Trophoblast cell (in vitro differentiated cells and primary cell): ENCODE measurements at places on chromosomes 4 and X.
A peak's percentile ranks its signal among the peaks of the same experiment; 100 is the strongest.

GRCh38 chr4:173801876-173802661, 272.0 kb upstream of the HAND2 start:
- no peaks in the 10 kb centered on the region for H3K4me1 ChIP-seq
- no peaks in the 10 kb centered on the region for H3K27me3 ChIP-seq
- no peak overlapping the region for H3K27ac ChIP-seq
- H3K36me3 ChIP-seq, result no peaks in the 10 kb centered on the region
- DNase-seq, result no peak
- no peak overlapping the region for H3K4me3 ChIP-seq

GRCh38 chr4:163269166-163269565, 63.2 kb downstream of the NPY1R start:
- H3K4me1 ChIP-seq, result no peaks in the 10 kb centered on the region
- DNase-seq, result no peak
- no peaks in the 10 kb centered on the region for H3K36me3 ChIP-seq

DNA sequence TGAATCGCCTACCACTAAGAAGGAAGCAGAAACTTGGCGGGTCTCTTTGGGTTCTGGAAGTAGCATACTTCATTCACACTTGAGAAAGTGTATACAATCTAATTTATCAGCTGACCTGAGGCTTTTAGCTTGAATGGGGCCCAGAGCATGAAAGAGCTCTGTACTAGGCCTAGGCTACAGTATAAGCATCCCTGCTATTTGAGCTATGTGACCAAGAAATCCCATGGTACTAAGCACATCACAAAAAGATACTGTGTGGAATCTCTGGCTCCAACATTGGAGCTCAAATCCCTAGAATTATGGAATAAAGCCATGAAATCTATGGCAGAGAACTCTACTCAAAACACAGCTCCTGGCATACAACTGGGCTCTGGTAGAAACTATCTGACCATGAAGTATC, 43.9 kb upstream of the CCDC149 start:
- no peak for DNase-seq
- no peaks in the 10 kb centered on the region for H3K27me3 ChIP-seq
- no peaks in the 10 kb centered on the region for H3K36me3 ChIP-seq
- no peak overlapping the region for H3K4me3 ChIP-seq

GRCh38 chr4:182975806-182976205, 58.6 kb upstream of the DCTD start:
- no peaks in the 10 kb centered on the region for H3K4me1 ChIP-seq
- DNase-seq, result peak; percentile 21
- H3K36me3 ChIP-seq, result no peaks in the 10 kb centered on the region
- H3K4me3 ChIP-seq, result no peak overlapping the region
- no peak overlapping the region for H3K27ac ChIP-seq

DNA sequence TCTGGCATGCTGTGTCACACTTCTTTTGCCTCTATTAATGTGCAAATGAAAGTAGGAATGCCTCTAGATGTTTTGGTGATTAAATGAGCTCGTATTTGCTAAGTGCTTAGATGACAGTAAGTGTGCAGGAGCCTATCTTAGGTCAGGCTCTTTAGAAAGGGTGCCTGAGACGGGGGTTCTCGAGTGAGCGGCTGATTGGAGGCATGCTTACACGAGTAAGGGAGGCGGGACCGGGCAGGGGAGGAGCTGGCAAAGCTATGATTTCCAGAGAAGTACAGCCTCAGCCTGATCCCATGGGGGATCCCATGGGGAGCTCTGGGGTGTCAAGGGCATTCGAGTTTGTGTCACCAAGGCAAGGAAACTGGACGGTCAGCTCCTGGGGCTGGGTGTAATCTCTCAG, 44.8 kb downstream of the CLDN34 start:
- no peak for DNase-seq
- H3K4me1 ChIP-seq, result peaks cover 18% of the 10 kb centered on the region
- H3K27ac ChIP-seq, result no peak overlapping the region
- H3K36me3 ChIP-seq, result no peaks in the 10 kb centered on the region

DNA sequence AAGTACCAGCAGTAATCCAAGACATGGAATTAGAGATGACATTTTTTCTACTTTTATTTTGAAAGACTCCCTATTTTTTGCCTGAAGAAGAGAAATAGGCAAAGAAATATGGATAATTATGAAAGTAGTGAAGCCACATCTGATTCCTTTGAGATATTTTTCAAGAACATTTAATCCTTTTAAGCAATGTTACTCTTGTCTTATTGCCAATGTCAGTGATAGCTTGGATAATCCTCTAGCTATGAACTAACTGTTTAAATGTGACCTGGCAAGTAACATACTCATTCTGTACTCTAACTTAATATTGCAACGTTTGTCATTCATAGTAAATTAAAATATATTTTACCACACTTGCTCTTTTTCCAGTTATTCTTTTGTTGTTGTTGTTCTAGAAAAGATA, 181.3 kb downstream of the VEGFC start:
- no peaks in the 10 kb centered on the region for H3K36me3 ChIP-seq
- no peaks in the 10 kb centered on the region for H3K4me1 ChIP-seq
- H3K27ac ChIP-seq, result no peak overlapping the region
- no peak for DNase-seq

GRCh38 chr4:140710908-140711622, 45.1 kb downstream of the TBC1D9 start:
- no peak overlapping the region for H3K27ac ChIP-seq
- H3K27me3 ChIP-seq, result no peaks in the 10 kb centered on the region
- peaks cover 7% of the 10 kb centered on the region for H3K4me1 ChIP-seq
- no peak for DNase-seq
- no peak overlapping the region for H3K4me3 ChIP-seq

- H3K27ac ChIP-seq, result no peak overlapping the region
- H3K4me1 ChIP-seq, result no peaks in the 10 kb centered on the region
- no peak overlapping the region for H3K4me3 ChIP-seq
- no peaks in the 10 kb centered on the region for H3K36me3 ChIP-seq
- H3K27me3 ChIP-seq, result no peaks in the 10 kb centered on the region
- DNase-seq, result no peak
Observed at GRCh38 chrX:113551919-113552318, 711.3 kb upstream of the AMOT start.

DNA sequence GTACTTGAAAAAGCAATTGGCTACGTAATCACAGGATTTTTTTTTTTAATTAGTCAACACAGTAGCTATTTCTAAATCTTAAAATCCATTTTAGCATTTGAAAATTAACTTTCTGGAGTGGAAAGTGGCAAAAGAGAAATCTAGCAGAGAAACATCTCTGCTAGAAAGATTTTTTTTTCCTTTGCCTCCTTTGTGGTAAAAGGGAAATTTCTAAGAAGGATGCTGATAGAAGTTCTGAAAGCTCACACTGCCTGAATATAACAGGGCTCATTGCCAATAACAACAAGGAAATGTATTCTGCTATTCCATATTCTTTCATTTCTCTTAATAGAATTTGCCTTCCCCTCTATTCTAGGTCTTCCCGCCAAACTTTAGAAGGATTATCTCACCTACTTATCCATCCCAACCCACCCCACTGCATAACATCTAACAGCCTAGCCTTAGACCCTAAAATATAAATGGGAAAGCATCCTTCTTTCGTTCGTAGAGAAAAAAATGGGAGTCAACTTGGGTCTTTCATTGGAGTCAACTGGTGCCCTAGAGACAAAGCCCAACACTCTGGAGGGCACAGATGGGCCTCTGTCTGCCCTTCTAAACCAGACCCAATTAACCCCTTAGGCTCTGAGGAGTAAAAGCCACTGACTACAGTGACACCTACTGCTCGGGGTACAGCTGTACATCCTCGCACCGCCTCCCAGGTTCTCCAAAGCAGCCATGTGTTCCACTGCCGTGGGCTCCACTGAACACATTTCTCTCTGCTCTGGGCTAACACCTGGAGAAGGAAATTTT, 103.9 kb downstream of the MAML3 start:
- H3K4me1 ChIP-seq, result peaks cover 15% of the 10 kb centered on the region
- DNase-seq, result no peak
- no peak overlapping the region for H3K27ac ChIP-seq

DNA sequence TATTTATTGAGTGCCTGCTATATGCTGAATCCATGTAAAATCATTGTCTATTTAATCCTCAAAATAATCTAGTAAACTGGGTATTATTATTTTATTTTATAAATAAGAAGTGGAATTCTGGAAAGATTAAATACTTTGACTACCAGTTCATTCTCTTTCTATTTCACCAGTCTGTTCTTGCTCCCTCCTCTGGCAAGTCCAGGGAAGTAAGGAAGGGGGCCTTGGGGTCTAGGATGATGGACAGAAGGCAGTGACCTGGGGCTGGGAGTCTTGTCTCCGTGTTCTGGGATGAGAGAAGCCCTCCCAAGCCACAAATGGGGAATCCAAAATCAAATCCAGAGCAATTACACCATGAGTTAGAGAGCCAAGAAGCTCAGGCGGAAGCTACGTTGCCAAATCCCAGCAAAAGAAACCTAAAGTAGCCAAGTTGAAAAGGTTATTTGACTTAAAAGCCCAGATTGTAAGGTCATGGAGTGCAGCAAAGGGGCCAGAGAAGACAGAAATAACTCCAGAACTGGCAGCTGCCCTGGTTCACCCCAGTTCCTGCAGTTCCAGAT, 28.3 kb upstream of the PARM1 start:
- H3K27ac ChIP-seq, result no peak overlapping the region
- H3K4me1 ChIP-seq, result no peaks in the 10 kb centered on the region
- no peaks in the 10 kb centered on the region for H3K36me3 ChIP-seq
- H3K4me3 ChIP-seq, result no peak overlapping the region

DNA sequence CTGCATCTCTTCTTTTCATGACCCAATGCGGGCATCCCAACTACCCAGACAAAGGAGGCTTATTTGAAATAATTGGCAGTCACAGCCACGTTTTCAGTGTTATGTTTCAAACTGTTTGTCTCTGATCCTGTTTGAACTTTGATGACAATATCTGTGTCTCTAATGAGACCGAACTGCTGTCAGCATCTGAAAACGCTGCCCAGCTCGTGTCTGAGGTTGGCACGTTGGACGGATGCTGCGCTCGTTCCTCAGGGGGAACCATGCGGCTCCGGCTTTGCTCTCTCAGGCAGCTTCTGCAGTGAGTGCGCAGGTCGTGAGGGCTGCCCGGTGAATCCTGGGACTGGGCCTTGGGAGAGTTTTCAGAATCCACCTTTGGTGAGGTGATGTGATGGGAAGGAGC, 58.4 kb upstream of the SORBS2 start:
- no peak overlapping the region for H3K27ac ChIP-seq
- DNase-seq, result no peak
- no peaks in the 10 kb centered on the region for H3K4me1 ChIP-seq
- H3K36me3 ChIP-seq, result no peaks in the 10 kb centered on the region
- H3K4me3 ChIP-seq, result no peak overlapping the region

- no peaks in the 10 kb centered on the region for H3K36me3 ChIP-seq
- H3K4me3 ChIP-seq, result no peak overlapping the region
- H3K4me1 ChIP-seq, result no peaks in the 10 kb centered on the region
- H3K27ac ChIP-seq, result no peak overlapping the region
- peaks cover 2% of the 10 kb centered on the region for H3K27me3 ChIP-seq
- DNase-seq, result no peak
Observed at GRCh38 chr4:41853973-41854372, 81.3 kb upstream of the TMEM33 start.

- H3K27me3 ChIP-seq, result no peaks in the 10 kb centered on the region
- H3K27ac ChIP-seq, result no peak overlapping the region
- DNase-seq, result no peak
- H3K36me3 ChIP-seq, result no peaks in the 10 kb centered on the region
- H3K4me3 ChIP-seq, result no peak overlapping the region
Observed at GRCh38 chr4:66376396-66376795, 706.1 kb upstream of the EPHA5 start.

GRCh38 chrX:114344756-114345349, 239.0 kb upstream of the HTR2C start:
- no peaks in the 10 kb centered on the region for H3K36me3 ChIP-seq
- H3K4me1 ChIP-seq, result no peaks in the 10 kb centered on the region
- no peak overlapping the region for H3K27ac ChIP-seq
- DNase-seq, result no peak
- no peaks in the 10 kb centered on the region for H3K27me3 ChIP-seq

DNA sequence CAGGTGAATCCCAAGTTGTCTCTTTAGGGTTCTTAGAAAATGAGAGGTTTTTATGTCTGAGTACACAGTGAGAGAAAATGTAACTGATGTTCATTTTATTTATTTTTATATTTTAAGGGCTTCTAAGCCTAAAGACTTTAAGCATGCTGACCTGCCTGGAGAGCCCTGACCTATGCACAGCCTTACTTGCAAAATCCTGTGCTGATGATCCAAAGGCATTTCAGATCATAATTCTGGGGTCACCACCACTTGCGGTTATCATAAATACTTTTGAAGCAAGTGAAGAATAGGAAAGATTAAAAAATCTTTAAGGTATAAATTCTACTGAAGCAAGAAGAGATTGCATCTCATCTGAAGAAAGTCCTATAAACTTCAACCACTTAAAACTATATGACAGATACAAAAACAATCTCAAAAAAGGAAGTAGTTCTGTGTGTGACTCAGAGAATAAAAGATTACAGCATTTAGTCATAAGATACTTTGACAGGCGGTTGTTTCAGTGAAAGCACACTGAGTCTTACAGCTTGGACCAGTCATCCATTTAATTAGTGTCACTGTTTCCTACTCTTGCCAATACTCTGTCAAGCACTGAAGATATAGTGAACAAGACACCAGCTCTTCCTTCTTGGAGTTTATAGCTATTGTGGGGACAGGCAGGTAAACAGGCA, 245.2 kb upstream of the DIPK2B start:
- no peak overlapping the region for H3K27ac ChIP-seq
- no peak overlapping the region for H3K4me3 ChIP-seq
- DNase-seq, result no peak
- no peaks in the 10 kb centered on the region for H3K36me3 ChIP-seq
- no peaks in the 10 kb centered on the region for H3K27me3 ChIP-seq

DNA sequence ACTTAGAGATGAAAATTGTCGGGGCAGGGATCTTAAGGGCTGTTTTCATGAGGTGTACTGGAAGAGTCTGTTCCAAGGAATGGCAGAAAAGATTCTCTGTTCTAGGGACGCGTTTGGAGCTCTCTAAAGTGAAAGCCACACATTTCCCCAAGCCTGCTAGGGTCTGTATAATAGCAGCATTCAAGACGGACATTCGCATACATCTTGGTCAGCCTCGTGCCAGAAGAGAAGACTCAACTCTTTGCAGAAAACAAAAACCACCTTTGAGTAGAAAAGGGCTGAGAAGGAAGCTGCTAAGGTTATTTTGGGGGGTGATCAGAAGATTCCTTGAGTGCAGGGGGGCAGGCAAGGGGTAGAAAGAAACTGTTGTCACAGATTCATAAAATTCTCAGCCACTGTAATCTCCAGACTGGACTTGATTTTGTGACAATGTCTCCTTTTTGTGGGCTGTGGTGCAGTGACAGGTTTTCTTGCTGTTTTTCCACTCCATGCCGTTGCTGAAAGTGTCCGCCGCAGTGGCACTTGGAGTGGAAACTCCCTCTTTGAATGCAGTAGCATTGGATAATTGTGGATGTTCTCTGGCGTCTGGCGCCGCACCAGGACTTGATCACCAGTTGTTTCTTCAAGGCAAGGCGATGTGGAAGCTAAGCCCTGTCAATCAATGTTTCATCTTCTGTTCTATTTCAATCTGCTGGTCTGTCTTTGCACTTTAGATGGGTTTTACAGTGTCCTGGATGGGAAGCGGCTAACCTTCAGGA, 2.9 kb downstream of the GYG2 start:
- peaks cover under 1% of the 10 kb centered on the region for H3K36me3 ChIP-seq
- H3K27ac ChIP-seq, result no peak overlapping the region
- DNase-seq, result no peak
- H3K4me3 ChIP-seq, result no peak overlapping the region
- H3K27me3 ChIP-seq, result no peaks in the 10 kb centered on the region
